Upper lobe of left lung (tissue), 6 donors: ENCODE measurements at places on chromosomes 2 and 18. TPM values are rescaled to one million over a fixed set of nuclear protein-coding genes. Genes with fewer than 3 reads are reported as not detected.

The SERPINB4 gene
- not detected for total RNA-seq

The ASTL gene
- not detected for total RNA-seq

The TWIST2 gene
- total RNA-seq = 23.9 TPM

The XDH gene
- total RNA-seq = not detected

The KLHL30 gene
- 0.88 TPM for total RNA-seq

The WNT6 gene
- total RNA-seq = 0.31 TPM

The MYL12B gene
- total RNA-seq = 451 TPM

The BMP10 gene
- total RNA-seq = not detected

The ASXL2 gene
- 15.5 TPM for total RNA-seq

The ASB18 gene
- not detected for total RNA-seq

The CCDC102B gene
- 6.2 TPM for total RNA-seq

The BCS1L gene
- total RNA-seq = 18.2 TPM

The OTOS gene
- not detected for total RNA-seq

The POTEE gene
- total RNA-seq = not detected
